ENCODE measurements at places on chromosomes 12 and 14.

GRCh38 chr12:76265424-76266180 lies 82.6 kb downstream of the BBS10 start:
- no peak for DNase-seq

GRCh38 chr14:51118993-51119392 lies 24.1 kb upstream of the TRIM9 start:
- no peak for DNase-seq

GRCh38 chr12:82930301-82930700 lies 243.6 kb downstream of the TMTC2 start:
- no peak for DNase-seq

- DNase-seq, result no peak
Observed at GRCh38 chr14:89374908-89375307, 42.1 kb downstream of the FOXN3 start.

- no peak for DNase-seq
Observed at GRCh38 chr12:54374562-54375258, 9.8 kb downstream of the ZNF385A start.

- no peak for DNase-seq
Observed at GRCh38 chr12:68932961-68933893, at the start of gene CPM. CPM (minus strand) TSS chr12:68933171; CDS start chr12:68932837, 334 bp downstream.

GRCh38 chr14:22888662-22889061 lies 5.6 kb downstream of the REM2 start:
- DNase-seq, result no peak

- peak; percentile 82 for DNase-seq
Observed at GRCh38 chr12:66087365-66087943, 43.1 kb downstream of the LLPH start.

- no peak for DNase-seq
Observed at GRCh38 chr12:71664411-71665089, 449 bp downstream of the THAP2 start.
